ENCODE measurements at places on chromosomes 2 and 18.

DNA sequence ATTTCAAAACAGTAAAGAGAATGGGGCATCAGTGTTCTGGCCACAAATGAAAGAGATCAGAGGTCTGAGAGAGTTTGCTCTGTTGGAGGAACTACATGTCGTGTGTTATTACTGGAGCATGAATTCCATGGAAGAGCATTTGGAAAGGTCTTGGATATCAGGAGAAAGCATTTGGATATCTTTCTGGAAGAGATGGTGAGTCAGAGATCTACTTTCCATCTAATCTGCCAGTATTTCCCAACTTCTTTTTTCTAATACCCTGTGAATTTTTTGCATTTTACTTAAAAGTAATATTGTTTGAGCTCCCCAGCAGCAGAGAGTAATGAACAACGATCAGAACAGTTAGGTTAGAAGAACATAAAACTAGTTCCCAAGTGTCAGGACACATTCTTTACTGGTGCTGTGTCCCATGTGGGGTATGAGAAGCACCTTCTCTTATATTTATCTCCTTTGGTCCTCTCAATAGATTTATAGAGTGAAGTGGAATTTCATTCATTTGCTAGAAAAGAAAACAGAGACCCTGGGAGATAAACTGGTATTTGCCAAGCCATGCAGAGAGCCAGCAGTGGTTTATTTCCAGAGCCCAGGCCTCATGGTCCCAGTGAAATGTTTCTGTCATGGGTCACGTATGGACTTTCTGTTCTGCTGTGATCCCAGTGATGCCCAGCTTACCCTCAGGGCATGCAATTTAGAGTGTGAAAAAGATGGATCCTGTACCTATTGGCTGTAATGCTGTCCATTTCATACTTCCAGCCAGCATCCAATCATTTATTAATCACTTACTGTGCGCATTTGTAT, 130.8 kb upstream of the NT5C1B start:
- DNase-seq = no peak

GRCh38 chr2:26891-27290, 19.4 kb downstream of the FAM110C start:
- no peak for DNase-seq

DNA sequence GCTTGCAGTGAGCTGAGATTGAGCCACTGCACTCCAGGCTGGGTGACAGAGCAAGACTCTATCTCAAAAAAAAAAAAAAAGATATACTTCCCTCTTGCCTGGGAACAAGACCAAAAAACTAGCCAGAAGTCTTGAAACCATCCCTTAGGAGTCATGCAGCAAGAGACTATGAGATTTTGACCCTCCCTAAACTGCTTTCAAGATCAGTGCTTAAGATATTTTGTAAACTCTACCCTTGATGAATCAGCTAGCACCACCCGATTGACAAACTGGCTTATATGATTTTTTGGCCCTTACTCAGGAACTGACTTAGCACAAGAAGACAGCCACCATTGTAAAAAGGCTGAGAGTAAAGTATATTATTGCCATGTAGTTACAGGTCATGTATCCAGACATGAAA, 3.8 kb downstream of the SULT1C3 start:
- DNase-seq = no peak

GRCh38 chr2:112006076-112006410, 49.0 kb upstream of the TMEM87B start:
- no peak for DNase-seq

GRCh38 chr2:136378712-136379595, 261.0 kb upstream of the CXCR4 start:
- no peak for DNase-seq

DNA sequence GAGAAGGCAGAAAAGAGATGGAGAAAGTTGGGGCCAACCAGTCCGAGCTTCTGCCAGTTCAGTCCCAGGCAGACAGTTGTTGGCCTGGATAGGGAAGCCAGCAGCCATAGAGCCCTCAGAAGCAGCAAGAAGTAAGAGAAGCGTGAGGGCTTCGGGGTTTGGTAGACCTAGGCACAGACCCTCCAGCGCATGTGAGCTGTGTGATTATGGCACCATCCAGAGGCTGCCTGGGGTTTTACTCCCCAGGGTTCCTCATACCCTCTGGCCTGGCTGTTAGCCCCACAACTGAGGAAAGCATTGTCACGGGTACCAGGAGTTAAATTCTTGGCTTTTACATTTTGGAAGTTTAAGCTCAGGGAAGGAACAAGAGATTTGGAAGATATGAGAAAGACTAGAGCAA, 93.7 kb upstream of the RAB6C start:
- no peak for DNase-seq

- DNase-seq = no peak
These were observed 112.7 kb upstream of the SESTD1 start for GRCh38 chr2:179377296-179377695.

DNA sequence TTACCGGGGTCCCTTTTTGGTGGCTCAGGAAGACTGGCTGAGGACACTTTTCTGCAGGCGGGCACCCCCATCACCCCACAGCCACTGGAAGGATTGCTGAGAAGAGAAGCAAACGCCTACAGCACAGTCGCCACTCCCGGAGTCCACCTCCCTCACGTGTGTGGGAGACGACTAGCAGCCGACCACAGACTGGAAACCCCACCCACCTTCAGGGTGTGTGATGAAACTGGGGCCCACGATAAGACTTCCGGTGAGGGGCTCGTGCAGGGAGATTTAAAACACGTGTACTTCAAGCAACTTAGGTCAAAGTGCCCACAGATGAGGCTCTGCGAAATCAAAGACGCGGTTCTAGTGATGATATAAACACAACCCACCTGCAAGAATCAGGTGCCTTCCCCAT, 26.3 kb downstream of the MBP start:
- no peak for DNase-seq

GRCh38 chr18:58761970-58762780, 90.9 kb downstream of the MALT1 start:
- DNase-seq = no peak

DNA sequence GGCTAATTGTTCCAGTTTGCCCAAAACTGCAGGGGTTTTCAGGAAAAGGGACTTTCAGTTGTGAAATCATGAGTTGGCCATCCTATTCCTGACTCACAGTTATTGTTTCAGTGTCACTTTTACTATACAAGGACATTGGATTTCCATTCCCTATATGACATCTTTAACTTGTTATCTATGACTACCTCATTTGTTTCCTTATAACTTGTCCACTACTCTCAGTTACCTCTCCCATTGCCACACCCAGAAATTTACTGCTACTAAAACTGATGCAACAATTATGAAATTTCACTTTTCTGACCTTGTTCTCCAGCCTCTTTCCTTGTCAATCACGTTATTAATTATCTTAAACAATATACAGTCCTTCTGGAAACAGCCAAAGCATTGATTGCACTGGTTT, 116.5 kb upstream of the ZNF804A start:
- DNase-seq = no peak

DNA sequence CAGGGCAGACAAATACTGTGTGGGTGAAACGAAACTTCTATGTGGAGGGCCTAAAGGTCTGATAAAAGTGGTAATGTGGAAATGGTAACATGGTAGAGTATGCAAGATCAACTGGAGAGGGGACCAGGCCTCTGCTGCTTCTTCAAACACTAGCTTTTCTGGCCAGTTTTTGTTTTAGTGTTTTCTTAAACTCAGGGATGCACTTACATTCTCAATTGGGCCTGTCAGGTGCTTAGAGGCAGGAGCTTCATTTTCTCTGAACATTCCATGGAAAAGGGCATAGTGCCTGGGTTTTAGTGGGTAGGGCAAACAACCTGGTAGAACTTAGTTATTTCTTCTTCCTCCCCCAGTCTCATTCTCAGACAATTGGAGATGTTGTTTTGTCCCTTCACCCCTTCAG, 10.5 kb upstream of the ST3GAL5 start:
- no peak for DNase-seq

- DNase-seq = no peak
These were observed 70.6 kb downstream of the B3GNT2 start for GRCh38 chr2:62266433-62267038.

GRCh38 chr2:138274421-138275291, 226.9 kb upstream of the SPOPL start:
- no peak for DNase-seq

DNA sequence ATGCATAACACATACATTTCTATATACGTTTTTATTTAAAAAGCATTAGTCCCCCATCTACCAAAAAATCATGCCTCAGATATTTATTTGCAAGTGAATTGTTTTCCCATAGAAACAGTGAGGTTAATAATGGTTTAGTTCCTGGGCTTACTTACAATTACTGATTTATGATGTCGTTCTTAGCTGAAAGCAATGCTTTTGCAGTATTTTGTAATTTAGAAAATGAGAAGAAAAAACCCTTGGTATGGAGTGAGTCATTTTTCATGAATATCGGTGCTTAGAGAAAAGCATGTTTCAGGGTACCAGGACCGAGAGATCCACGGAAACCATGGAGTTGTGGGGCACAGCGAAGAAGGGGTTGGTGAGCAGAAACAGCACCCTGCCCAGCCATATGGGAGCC, 12.0 kb upstream of the CDK15 start:
- no peak for DNase-seq

GRCh38 chr2:203870941-203871340, 3.4 kb downstream of the CTLA4 start:
- DNase-seq = no peak

- DNase-seq = no peak
These were observed 35.5 kb downstream of the NXPH2 start for GRCh38 chr2:138744713-138745112.

GRCh38 chr18:12701161-12701560, 1.4 kb downstream of the CEP76 start:
- no peak for DNase-seq

GRCh38 chr2:12155303-12156051, 409.0 kb downstream of the LPIN1 start:
- DNase-seq = no peak

DNA sequence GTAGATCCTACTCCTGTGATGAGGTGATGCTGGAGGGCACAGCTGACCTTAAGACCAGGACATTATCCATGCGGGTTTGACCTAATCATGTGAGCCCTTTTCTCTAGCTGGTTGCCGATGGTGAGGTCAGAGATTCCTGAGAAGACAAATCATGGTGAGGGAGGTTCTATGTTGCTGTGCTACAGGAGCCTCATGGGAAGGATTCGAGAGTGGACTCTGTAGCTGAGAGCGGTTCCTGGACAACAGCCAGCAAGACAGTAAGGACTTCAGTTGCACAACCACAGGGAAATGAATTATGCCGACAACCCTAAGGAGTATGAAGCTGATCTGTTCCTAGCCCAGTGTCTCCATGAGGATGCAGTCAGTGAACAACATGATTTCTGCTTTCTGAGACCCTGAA, 80.4 kb downstream of the EPB41L3 start:
- no peak for DNase-seq

DNA sequence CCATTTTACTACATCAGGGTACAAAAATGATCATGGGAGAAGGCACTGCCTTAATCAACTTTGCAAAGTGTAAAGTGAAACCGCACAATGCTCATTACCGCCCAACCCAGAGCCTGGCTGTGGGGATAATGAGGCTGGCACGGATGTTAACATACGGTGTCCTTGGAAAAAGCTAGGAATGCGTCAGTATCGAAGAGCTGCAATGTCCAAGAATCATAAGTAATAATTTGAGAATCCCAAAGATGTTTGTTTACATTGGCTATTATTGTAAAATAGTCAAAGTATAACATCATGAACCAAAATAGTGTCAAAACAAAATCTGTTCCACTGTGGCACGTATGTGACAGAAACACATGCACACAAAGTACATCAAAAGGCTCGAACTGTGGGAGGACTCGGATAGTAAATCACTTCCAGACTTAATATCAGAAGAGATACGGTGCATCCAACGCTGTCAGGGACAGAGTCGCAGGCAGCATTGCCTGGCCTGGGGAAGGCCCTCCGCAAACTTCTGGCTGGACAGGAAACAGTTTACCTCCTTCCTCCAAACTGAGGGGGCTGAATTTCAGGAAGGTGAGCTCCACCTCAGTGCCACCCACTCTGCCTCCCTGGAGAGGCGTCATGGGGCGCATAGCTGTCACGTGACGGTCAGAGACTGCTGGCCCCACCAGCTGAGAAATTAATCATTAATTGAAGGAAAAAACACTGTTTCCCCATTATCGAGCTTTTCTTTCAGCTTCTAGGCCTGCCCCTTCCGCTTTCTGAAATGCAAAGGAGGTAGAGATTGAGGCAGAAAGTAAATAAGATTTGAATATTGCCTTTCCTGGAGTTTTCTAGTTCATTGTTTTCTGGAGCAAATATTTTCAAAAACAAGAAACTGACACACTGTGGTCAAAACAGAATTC, 1.8 kb upstream of the ID2 start:
- DNase-seq = no peak

- DNase-seq = no peak
These were observed 53.7 kb downstream of the FAM210A start for GRCh38 chr18:13672657-13673056.

DNA sequence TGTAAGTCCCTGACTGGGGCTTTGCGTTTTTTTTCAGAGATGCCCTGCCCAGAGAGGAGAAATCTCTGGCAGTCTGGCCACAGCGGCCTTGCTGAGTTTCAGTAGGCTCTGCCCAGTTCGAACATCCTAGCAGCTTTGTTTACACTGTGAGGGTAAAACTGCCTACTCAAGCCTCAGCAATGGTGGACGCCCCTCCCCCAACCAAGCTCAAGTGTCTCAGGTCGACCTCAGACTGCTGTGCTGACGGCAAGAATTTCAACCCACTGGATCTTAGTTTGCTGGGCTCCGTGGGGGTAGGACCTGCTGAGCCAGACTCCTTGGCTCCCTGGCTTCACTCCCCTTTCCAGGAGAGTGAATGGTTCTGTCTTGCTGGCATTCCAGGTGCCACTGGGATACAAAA, 31.7 kb downstream of the L3MBTL4 start:
- no peak for DNase-seq

GRCh38 chr18:36830158-36830495, 1.2 kb downstream of the KIAA1328 start:
- DNase-seq = no peak

- DNase-seq = no peak
These were observed 48.1 kb upstream of the SDC1 start for GRCh38 chr2:20273042-20273441.

Measured in stimulated activated CD8-positive, alpha-beta memory T cell treated with anti-CD3 and anti-CD28 coated beads, Interleukin-7, amount 100 ng/mL, for 48 hours (primary cell).